Mesenteric fat pad (tissue), 1 donor: ENCODE measurements at places on chromosomes 12 and 14. TPM values are rescaled to one million over a fixed set of nuclear protein-coding genes. Genes with fewer than 3 reads are reported as not detected.

DNA sequence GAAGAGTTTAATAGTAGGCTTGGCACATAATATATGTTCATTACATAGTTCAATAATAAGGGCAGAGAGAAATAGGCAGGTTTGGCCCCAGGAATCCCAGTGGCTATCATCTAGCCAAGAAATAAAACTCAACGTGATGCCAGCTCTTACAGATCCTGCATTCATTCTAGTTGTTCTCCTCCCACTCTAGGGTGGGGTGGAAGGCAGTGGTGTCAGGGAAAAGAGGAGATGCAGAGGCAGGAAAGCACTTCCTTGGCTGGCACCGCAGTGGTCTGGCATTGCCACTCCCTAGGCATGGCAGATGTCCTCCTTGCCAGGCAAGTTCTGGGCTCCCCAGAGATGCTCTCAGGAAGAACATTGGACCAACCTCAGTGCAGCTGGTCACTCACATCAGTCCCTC, 383.6 kb downstream of the GRIN2B start:
- DNase-seq = no peak

DNA sequence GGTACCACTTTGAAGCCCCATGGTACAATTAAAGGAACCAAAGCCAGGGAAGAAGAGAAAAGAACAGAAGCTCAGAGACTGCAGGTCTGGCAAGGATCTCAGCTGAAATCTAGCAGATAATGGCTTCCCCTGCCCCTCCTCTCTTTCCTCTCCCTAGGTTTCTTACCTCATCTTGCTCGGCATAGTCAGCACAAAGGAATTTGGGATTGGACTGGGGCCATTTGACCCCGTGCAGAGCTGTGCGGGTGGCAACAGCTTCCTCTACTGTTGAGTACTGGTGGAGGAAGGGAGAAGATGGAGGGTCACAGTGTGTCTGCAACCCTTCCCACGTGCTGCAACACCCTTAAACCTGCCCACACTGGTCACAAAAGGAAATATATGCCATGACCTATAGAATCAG, 4.7 kb upstream of the CDH24 start:
- DNase-seq = peak; percentile 83

ENTPD5 gene
- 17.1 TPM for total RNA-seq

- DNase-seq = no peak
These were observed 253.7 kb downstream of the GRIN2B start for GRCh38 chr12:13727707-13728195.

TAS2R10 gene
- total RNA-seq = 0.32 TPM

GRCh38 chr12:61490526-61491498, 769.4 kb upstream of the USP15 start:
- no peak for DNase-seq

- no peak for DNase-seq
These were observed 155.4 kb upstream of the FAR2 start for GRCh38 chr12:28993720-28994119.

TMEM132C gene
- total RNA-seq = 73.7 TPM

KRT85 gene
- not detected for total RNA-seq

PPFIBP1 gene
- 76.9 TPM for total RNA-seq

POTEG gene
- not detected for total RNA-seq

DNA sequence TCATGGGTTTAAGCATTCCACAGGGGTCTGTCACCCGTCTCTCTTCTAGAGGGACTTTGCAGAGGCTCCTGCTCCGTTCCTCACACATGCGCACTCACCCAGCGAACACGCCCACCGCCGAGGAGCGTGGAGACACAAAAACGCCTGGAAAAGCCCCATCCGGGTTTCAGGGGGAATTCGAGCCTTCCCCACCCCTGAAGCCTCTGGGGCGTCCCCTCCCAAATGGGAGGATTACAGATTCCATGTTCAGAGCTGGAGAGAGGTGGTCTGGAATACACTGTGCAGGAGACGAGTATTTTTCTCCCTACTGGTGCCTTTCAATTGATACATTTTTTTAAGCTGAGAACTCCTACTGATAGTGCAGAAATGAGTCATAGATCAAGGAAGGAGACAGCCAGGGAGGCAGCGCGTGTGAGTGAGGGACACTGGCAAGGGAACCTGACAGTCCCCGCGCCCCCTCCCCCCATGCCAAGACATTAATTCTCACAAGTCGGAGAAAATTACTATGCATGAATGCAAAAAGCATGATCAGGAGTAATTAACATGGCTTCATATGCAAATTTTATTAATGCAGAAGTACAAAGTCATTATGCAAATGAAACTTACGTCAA, 36.9 kb downstream of the BCL11B start:
- no peak for DNase-seq
